Activated T-cell treated with anti-CD3 and anti-CD28 coated beads, Interleukin-2, amount 50 U/mL, for 4 hours (primary cell): ENCODE measurements at places on chromosomes 4 and X. TPM values are rescaled to one million over a fixed set of nuclear protein-coding genes. Genes with fewer than 3 reads are reported as not detected.
A peak's percentile ranks its signal among the peaks of the same experiment; 100 is the strongest.

The TMEM47 gene
- not detected for total RNA-seq

The YY2 gene
- total RNA-seq, result 1.4 TPM

The SH3TC1 gene
- total RNA-seq, result 8.8 TPM

The SPATA18 gene
- not detected for total RNA-seq

The AFF2 gene
- 7.0 TPM for total RNA-seq

The CTAG1A gene
- total RNA-seq, result not detected

The ARAP2 gene
- total RNA-seq, result 33.2 TPM

The KIF4A gene
- 2.4 TPM for total RNA-seq

The OPRPN gene
- not detected for total RNA-seq

- no peak for DNase-seq
Measured at GRCh38 chrX:115029869-115030570, 12.6 kb upstream of the IL13RA2 start.

DNA sequence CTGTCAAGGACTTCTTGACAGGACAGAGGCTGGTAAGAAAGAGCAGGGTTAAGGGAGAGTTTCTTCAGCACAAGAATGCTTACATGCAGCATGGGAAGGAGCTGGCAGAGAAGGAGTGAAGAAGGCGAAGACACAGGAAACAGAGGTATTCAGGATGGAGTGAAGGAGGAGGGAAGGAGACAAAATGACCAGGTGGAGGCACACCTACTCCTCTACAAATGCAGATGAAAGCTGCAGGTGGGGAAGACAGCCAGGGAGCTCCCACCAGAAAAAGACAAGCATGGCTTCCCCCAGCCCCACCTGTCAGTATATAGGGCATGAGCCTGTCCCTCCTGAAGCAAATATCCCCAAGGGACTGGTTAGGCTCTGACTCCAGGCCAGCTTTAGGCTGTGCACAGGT lies 29.6 kb upstream of the NKRF start:
- no peak for DNase-seq

DNA sequence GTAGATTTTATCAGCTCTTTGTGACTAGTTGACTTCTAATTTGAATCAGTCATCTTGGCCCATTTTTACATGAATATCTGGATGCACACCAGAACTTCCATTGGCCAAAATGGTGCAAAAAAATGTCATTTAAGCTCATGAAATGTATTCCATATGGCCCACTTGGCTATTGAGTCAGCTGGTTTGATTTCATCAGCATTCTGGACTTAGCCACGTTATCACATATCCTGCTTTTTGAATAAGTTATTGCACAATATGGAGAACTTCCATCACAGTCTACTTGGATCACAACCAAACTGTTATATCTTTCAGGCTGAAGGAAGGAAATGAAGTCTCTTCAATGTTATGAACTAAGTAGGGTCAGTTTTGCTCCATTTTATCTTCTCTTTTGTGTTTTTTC lies 640.6 kb downstream of the PCDH7 start:
- DNase-seq, result no peak

GRCh38 chr4:17251101-17251500 lies 260.8 kb downstream of the QDPR start:
- no peak for DNase-seq

DNA sequence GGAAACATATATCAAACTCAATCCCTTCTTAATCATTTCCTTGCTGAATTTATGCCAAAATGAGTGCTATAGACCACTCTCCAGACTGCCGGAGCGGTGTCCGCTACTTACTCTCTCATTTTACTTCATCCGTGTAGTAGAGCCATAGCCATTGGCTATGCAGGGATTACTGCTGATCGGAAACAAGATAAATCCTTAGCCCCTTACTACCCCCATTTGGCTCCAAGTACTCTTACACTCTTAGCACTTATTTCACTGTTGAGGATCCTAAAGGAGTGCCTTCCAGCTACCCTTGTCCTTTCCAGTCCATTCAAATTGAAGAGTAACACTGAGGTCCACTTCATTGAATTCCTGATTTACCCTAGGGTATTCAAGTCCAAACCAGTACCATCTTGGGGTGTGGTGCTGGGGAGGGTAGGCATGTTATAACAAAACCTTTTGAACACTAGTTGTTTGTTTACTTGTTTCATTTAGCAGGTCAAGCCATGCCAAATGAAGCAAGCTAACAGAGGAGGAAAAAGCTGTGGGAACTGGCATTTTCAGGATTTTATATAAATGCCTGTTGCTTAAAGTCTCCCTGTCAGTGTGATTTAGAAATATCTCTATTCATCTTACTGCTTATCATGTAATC lies 715.1 kb downstream of the FSTL5 start:
- no peak for DNase-seq

- DNase-seq, result no peak
Measured at GRCh38 chr4:2393353-2394270, 24.8 kb downstream of the ZFYVE28 start.

GRCh38 chr4:168723020-168723419 lies 226.2 kb downstream of the PALLD start:
- DNase-seq, result no peak

DNA sequence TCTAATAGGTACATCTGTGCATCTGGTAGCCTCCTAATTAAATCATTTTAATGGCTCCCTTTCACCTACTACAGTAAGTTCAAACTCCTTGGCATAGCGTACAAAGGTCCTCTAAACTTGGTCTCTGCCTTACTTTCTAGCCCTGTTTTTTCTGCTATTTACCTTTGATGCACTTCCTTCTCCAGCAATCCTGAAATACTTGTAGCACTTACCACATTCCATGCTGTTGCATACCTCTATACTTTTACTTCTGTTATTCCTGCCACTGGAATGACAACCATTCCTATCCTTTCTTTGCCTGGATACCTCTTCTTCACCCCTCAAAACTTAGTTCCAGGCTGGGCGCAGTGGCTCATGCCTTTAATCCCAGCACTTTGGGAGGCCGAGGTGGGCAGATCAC lies 56.6 kb upstream of the LHFPL1 start:
- no peak for DNase-seq

GRCh38 chrX:7261672-7262332 lies 113.8 kb upstream of the PUDP start:
- DNase-seq, result no peak

DNA sequence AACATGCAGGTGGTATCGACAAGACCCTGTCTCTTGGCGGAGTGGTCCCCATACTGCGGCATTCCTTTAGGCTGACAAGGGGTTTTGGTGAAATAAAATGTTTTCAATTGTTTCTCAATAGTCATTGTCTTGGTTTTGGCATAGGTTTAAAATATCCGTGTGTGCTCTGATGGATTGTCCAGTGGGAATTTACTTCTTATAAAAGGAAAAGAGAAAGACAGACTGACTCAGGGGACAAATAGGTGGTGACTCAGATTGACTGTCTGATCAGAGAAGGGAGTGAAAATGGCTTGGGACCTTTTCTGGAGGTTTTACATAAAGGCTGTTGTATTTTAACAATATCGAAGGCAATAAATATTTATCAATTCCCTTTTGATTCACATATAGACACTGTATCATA lies 129.8 kb downstream of the SORBS2 start:
- DNase-seq, result no peak

DNA sequence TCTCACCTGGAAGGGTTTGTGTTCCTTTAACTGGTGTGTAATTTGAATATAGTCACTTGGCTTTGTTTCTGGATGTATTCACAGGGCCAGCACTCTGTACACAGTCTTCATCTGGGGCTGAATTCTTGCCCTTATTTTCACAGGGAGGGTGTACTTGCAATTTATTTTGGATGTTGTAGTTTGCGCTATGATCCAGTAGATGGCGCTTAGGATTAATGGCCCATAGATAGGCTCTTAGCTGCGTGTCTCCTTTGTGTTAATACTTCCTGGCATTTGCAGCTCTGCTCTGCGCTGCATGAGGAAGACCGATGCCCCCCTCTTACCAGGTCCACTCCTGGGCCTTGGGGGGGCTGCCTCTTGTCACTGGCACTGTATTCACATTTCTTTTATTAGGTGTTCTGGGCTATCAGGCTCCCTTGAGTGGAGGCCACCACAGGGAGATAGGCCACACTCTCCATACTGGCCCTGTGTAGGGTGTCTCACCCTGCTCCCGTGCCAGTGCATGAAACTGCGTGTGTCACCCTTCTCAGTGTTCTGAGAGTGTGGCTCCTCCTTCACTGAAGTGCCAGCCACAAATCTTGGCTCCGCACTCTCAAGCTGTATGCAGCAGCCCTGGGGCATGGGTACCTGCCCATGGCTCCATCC lies 562.2 kb downstream of the ZIC3 start:
- DNase-seq, result no peak

- DNase-seq, result no peak
Measured at GRCh38 chr4:84691170-84691691, 108.3 kb downstream of the CDS1 start.

GRCh38 chrX:119105826-119106225 lies 21.8 kb downstream of the KIAA1210 start:
- DNase-seq, result no peak

DNA sequence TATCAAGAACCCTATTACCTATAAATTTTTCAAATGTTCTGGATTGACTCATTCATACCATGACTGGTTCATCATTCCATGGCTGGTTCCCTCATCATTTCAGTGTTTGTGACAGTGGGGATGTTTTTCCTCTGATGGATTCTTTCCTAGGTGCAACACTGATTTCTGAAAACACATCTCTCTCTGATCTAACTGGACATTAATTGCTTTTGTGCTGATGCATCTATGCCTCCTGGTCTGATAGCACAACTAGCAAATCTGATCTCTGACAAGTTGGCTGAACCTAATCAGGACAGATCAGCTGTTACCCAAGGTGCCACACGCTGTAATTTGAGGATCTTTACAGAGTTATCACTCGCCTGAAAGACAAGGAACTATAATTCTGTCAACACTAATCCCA lies 140.2 kb downstream of the LDB2 start:
- DNase-seq, result no peak

GRCh38 chr4:1768367-1769034 lies 24.6 kb upstream of the FGFR3 start:
- no peak for DNase-seq

DNA sequence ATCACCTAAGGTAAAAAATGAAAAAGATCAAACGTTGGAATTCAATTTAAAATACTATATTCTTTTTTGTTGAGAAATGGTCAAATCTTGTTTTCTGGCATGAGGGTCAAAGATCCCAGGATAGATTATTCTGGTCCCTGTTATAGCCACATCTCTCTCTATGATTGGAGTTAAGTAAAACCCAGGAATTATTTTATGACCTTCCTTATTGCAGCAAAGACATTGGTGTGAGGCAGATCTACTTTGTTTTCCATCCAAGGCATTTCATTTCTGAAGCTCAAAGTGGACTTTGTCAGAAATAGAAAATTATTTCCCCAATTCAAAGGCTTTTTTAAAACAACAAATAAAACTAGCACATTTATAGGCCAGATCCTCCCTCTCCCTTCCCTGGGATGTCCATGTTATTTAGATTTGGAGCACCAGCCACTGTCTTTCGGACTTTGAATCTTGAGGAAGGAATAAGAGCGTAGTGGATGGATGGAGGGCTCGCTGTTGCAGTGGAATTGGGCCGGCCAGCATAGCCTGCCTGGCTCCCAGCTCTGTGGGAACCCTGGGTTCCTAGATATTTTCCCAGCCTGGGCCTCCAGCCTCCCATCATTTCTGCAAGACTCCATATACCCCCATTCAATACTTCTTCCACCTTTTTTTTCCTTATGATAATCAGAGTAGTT lies 45.6 kb upstream of the HAND2 start:
- DNase-seq, result no peak

DNA sequence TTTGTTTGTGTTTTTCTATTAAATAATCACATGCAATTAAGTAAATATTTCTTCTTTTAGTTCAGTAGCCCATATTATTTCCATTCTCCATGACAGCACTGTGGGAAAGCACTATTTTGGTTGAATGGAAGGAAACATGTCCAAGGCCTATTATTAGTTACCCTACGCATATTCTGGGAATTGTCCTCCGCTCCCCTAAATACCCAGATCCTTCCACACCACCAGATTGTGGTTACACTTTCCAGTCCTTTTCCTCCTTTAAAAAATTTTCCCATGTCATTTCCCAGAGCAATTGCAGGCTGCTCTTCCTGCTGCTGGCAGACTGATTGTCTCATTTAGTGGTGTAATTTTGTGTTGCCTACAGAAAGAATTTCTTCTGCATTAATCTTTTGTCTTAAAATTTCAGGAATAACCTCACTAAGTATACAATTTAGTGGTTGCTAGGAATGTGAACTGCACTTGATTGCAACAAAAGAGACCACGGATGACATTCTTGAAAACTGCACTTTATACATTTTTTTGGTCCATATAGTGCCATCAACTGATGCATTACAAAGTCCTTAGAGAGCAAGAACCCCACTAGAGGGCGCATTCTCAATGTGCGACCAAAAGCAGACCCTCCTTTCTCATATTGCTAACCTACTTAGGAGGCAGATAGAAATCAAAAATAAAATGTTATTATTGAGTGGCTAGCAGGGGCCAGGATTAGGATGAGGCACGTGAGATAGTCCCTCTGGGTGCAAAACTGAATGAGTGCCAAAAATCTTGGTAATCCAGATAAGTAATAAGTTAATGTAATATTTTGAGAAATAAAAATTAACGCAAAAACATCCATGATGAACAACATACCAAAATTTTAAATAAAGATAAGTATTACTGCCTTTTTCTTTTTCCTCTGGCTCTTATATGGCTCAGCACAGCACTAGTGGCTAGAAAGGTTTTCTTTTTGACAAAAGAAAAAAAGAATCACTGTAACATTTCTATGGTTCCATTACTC lies 98.8 kb upstream of the IQCM start:
- no peak for DNase-seq

DNA sequence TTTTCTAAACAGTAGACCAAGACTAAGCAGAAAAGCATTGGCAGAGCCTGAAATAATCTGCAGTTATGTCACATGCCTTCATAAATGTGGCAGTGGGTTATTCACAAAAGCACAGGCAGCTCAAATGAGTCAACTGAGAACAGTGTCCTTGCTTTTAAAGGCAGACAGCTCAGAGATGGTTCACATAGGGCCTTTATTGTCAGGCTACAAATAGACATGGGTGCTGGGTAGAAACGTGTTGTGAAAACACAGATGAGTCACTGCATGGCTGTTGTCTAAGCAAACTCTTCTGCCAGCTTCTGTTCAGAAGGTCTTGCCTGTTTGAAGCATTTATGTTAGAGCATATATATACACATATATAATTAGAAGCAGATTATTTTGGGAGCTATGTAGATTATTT lies 118.0 kb downstream of the SLC4A4 start:
- DNase-seq, result no peak

DNA sequence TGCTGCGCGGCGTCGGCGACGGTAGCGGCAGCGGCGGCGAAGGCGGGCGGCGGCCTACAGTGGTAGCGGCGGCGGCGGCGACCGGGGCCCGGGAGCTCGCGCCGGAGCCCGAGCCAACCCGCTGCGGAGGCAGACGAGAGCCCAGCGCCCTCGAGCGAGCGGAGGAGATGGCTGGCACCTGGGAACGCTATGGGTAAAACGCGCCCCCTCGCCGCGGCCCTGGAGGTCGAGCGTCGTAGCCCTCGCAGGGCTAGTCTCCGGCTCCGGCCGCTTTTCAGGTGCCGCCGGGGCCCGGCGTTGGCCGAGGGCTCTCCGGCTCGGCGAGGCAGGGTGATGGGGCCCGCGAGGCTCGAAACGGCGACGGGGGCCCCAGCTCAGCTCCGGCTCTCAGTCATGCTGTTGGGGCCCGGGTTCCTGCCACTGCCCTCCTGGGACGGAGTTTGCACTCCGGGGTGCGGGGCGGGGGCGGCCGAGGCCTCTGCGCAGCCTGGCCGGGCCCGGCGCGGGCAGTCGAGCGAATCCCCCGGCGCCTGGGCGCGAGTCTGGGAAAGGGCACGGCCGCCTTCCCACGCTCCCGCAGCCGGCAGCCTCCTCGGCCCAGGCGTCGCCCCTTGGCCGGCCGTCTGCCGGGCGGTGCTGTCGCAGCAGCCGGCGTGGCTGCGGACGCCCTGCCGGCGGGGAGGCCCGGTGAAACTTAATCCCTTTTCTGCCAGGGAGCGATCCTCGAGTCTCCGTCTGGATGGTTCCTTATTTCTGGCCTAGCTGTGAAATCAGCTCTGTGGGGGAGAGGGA lies 768 bp downstream of the MID2 start:
- DNase-seq, result peak; percentile 26
